NCI-H2081 treated with DMSO at 0.1 percent for 48 hours (cell line): ENCODE measurements at places on chromosomes 1 and 21.

- DNase-seq: no peak
Observed at GRCh38 chr1:1345860-1346500, 3.2 kb downstream of the DVL1 start.

DNA sequence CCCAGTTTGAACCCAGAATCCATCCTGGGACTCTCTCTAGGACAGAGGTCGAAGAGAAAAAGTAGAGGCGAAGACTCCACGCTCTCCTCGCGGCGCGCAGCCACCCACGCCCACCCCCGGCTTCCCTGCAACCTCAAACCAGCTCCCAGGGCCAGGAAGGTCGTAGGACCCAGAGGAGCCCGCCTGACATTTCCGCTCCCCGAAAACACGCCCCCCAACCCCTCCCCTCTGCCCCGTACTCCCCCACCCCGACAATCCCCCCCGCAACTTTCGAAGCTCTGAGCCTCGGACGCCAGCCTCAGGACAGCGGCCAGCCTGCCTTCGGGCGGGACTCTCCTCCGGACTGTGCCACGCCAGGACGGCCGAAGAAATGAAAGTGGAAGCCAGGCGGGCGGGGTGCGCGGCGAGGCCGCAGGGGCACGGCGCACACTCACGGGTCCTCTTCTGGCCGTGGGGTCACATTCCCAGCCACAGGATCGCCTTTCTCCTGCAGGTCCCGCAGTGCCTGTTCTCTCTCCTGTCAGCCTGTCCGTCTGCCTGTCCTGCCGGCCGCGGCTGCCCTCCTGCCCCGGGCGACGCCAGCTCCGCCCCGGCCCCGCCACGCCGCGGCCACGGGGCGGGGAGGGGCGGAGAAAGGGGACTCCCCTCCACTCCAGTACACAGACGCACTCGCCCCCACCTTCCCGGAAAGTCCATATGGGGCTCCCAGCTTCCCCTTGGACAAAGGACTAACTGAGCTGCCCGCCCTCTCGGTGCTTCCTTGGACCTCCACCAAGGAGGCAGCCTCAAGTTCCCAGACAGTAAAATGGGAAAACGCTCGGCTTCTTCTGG is at the start of gene MOB3C:
Gene MOB3C (minus strand): TSS at position 535 of the 831 bp plus-strand sequence. CDS start 3,490 bp downstream, outside the sequence.
- DNase-seq: no peak

GRCh38 chr1:168591641-168592250 is 15.3 kb downstream of the XCL1 start:
- DNase-seq: no peak

DNA sequence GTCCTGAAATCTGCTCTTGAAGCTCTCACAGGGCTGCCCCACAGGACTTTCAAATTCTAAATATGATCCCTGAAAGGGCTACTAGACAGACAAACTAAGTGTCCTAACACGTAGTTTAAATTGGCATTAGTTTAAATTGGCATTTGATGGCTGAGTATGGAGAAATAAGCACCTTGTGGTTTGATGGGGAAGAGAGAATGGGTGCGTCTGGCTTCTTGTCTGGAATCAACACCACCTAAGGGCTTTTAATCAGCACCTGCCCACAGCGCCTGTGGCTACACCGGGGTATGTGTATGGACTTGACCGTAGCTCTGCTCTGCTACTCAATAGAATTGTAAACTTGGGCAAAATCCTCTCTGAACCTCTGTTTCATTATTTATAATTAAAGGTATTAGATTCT is 5.7 kb upstream of the LAMB3 start:
- no peak for DNase-seq

DNA sequence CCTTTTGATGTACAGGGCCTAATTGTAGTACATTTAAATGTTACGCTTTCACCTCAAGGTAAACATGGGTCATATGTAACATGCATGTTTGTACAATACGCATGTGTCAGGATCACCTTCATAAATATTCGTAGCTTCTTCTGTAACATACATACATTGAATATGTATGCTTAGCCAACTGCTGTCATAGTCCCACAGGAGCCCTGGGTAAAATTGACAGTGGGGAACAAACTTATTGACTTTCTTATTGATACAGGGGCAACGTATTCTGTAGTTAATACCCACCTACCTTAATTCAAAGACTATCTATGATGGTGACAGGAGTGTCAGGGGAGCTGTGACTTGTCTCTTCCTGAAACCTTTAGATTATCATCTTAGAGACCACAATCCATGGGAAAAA is 3.7 kb upstream of the REN start:
- no peak for DNase-seq

GRCh38 chr1:3321559-3322449 is 132.7 kb upstream of the ARHGEF16 start:
- DNase-seq: no peak

DNA sequence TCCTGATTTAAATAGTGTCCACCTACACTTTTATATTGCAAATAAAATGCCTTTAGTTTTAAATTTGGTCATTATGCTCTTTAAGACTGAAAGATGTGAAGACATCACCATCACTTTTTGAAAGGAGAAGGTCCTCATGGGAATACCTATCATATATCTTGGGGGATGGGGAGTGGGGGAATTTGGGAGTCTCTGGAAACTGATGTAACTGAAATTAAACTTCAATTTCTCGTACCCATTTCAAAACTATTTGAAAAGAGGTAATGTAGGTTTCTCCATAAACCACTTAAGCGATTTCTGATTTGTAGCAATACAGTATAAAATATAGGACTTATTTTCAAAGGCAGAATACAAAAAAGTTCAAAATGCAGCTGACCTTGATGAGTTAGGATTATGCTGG is 924 bp downstream of the EXTL2 start:
- DNase-seq: no peak

DNA sequence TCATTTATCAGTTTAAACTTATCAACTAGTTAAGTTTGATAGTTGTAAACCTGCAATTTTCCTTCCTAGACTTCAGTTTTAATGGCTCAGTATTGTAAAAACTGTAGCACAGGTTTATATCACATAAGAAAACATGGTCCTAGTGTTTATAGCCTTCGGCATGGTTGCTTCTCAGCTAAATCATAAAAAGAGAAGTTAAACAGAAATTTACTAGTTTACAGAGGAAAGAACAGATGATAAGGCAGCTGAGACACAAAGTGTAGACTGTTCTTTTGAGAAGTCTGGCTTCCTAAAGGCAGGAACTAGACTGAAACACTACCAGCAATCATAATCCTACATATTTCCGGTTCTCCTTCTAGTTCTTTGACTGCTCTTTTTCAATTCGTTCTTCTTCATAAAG is 39.8 kb downstream of the WNT2B start:
- no peak for DNase-seq

GRCh38 chr1:17745479-17745955 is 9.6 kb upstream of the ACTL8 start:
- DNase-seq: no peak

DNA sequence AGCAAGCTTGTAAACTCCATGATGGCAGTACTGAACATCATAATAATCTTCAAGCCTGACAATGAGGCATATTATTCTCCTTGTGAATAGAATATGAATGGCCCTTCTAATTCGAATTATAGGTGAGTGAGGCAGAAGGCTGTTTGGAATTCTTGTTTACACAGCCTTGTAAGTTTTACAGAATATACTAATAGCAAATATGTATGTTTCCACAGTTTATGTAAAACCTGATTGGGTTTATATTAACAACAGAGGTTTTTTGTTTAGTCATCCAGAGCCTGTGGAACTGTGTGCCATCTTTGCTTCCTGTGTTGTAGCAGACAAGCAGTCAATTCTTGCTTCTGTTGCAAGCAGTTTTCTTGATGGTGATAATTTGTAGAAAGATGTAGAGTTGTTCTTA is 8.0 kb downstream of the OSBPL9 start:
- DNase-seq: no peak

DNA sequence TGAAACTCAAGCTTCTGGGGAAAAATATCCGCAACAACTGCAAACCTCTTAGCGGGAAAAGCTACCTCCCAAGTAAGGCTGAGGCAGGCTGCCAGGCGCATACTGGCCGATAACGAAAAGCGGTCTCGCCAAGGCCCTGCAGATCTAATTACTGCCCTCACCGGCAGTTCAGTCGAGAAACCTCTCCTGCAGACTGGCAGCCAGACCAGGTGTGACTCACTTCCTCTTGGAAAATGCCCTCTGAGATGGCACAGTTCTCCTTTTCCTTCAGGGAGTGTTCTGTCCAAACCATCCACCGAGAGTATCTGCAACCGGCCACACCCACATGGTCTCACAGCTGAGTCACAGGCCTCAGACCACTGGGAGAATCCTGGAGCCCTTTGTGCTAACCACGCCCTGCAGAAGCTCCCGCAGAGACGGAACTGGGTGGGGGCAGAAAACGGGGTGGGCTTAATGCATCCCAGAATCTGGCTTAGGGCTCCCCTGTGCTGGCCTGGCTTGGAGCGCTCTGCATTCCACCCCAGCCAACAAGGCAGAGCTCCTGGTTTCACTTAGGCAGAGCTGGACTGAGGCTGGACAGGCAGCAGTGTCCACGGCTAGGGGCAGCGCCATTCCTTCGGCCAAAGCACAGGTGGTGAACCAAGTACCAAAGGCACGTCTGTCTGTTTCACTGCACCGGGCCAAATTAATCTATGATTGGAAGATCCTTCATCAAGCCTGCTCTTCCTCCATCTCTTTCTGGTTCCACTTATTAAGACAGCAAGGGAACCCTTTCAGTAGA is 1.2 kb downstream of the S100A10 start:
- no peak for DNase-seq

GRCh38 chr1:235625831-235626230 is 23.8 kb downstream of the GNG4 start:
- no peak for DNase-seq

GRCh38 chr21:41369920-41370839 is 8.4 kb downstream of the MX2 start:
- no peak for DNase-seq

DNA sequence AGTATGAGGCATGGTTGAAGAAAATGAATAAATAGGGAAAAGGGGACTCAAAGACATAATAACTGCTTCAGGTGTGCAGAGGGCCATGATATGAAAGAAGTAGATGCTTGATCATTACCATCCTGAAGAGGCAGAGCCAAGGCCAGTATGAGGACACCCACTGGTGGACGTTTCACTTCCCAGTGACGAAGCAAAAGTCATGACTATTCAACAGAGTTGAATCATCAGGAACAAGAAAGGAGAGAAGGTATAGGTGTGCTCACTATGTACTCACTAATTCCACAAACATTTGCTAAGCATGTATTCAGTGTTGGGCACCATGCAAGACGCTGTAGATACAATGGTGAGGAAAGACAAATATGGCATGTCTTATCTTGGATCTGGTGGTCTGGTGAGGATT is 319.2 kb upstream of the RUNX1 start:
- DNase-seq: no peak

- DNase-seq: no peak
Observed at GRCh38 chr1:230280054-230280795, 145.9 kb downstream of the PGBD5 start.

GRCh38 chr1:89884718-89885596 is 64.1 kb downstream of the LRRC8D start:
- no peak for DNase-seq

- no peak for DNase-seq
Observed at GRCh38 chr1:40750451-40750908, 33.1 kb upstream of the KCNQ4 start.

DNA sequence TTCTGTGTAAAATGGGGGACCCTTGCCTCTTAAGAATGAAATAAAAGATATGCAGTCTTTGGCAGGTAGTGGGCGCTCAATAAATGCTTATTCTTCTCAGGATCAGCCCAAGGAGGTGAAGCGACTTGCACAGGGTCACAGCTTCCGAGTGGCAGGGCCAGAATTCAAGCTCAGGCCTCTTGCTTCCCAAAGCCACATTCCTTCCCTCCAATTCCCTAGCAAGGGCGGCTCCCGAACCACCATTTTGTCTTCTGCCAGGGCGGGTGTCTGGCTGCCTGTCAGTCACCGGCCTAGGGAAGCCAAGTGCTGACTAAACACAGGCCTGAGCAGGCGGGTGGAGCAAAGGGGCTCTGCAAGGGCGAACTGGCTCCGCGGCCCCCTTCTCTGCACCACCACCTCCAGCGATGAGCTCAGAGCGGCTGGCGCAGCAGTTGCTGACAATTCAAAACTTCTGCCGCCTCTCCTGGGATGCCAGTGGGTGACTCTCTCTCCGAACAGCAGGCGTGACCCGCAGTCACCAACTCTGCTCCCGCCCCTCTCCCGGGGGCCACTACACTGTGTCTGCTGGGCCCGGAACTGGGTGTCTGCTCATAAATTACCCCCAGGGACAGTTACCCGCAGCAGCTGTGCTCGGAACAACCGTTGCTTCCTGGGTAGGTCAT is 10.8 kb downstream of the GPR3 start:
- no peak for DNase-seq

GRCh38 chr1:23793861-23794731 is 3.2 kb downstream of the LYPLA2 start:
- no peak for DNase-seq

GRCh38 chr1:14667651-14667984 is 69.1 kb downstream of the KAZN start:
- DNase-seq: no peak

DNA sequence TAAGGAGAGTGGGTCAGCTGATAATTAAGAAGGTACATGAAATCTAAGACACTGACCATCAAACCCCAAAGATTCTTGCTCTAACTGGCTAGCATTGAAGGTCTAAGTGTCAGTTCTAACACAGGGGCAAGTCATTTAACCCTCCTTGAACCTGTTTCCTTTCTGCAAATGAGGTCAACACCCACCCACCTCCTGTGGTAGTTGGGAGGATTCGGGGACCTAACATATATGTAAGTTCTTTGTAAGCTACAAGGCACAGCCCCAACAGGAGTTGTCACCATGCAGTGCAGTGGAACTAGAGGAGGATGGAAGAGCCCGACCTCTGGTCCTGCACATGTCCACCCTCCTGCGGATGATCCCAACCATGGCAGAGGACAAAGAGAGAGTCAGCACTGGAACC is 2.4 kb downstream of the NUDT17 start:
- DNase-seq: no peak

GRCh38 chr1:107900090-107900945 is 64.7 kb downstream of the VAV3 start:
- DNase-seq: no peak

GRCh38 chr1:107874221-107874620 is 90.8 kb downstream of the VAV3 start:
- DNase-seq: no peak

DNA sequence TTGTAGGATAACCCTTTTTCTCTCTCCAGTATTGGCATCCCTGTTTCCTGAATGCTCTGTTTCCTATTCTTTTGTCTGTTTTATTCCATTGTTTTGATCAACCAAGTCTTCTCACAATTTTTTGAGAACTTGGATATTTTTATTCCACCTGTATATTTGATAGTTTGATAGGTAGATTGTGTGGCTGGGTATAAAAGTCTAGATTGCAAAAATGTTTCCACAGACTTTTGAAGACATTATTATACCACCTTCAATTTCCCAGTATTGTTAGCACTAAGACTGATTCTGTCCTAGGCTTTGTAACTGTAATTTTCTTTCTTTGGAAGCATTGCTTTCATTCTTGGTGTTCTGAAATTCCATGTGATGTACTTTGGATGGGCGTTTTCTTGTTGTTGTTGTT is 9.6 kb upstream of the DNAJC11 start:
- DNase-seq: no peak

DNA sequence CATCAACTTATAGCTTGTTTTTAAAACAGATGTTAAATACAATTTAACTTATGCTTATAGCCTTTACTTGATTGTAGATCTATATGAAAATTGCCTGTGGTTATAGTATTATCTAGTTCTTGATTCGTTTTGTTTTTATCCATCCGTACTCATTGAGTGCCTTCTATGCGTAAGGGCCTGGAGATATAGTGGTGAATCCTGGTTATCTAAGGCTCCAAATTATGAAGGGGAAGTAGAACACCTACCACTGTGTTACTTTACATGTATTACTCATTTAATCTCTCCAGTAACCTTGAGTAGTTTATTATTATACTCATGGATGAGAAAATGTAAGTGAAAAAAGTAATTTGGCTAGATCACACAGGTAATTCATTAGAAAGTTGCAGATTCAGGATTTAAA is 121.8 kb downstream of the OSBPL9 start:
- DNase-seq: no peak
